NCI-H446 treated with DMSO at 0.1 percent for 48 hours (cell line): ENCODE measurements at places on chromosomes 1 and 21.

DNA sequence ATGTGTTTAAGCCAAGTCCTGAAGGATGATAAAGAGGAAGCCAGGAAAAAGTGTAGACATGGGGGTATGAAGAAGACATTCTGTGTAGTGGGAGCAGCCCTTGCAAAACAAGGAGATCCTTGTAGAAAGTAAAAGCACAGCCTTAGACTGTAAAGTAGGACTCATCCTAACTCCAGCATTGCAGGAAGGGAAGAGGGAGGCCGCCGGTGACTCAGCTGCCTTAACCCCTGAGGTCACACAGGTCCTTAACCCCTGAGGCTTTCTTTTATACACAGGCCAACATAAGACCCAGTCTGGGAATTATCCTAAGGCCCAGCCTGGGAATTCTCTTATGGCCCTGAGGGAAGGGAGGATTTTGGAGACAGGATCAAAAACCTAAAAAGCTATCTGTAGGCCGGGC, 18.0 kb downstream of the PGM1 start:
- no peak for DNase-seq

DNA sequence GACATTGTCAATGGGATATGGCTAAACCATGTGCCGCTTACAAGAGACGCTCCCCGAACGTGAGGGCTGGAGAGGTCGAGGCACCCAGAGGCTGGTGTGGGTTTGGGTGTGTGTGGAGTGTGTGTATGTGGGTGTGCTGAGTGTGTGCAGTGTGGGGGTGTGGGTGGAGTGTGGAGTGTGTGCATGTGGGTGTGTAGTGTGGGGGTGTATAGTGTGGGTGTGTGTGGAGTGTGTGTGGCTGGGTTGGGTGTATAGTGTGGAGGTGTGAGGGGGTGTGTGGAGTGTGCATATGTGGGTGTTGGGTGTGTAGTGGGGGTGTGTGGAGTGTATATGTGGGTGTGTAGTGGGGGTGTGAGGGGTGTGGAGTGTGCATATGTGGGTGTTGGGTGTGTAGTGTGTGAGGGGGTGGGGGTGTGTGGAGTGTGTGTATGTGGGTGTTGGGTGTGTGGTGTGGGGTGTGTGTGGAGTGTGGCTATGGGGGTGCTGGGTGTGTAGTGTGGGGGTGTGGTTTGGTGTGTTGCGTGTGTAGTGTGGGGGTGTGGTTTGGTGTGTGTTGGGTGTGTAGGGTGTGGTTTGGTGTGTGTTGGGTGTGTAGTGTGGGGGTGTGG, 42.2 kb downstream of the SLC19A1 start:
- no peak for DNase-seq

GRCh38 chr1:38625939-38626338, 233.6 kb downstream of the RRAGC start:
- DNase-seq: no peak

GRCh38 chr1:162385702-162386101, 4.2 kb downstream of the C1orf226 start:
- no peak for DNase-seq

DNA sequence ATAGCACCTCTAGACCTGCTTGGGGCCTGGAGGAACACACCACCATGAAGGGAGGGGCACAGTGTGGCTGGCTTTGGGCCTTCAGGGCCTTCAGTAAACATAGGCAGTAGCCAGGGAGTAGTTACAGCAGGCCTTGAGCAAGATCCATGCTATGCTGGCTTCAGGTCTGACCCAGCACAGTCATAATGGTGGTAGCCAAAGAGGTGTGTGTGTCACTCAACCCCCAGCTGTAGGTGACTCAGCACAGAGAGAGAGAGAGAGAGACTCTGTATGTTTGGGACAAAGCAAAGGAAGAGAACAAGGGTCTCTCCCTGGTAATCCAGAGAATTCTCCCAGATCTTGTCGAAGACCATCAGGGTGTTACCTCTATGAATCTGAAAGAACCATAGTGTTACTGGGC, 250.5 kb upstream of the PKN2 start:
- no peak for DNase-seq

DNA sequence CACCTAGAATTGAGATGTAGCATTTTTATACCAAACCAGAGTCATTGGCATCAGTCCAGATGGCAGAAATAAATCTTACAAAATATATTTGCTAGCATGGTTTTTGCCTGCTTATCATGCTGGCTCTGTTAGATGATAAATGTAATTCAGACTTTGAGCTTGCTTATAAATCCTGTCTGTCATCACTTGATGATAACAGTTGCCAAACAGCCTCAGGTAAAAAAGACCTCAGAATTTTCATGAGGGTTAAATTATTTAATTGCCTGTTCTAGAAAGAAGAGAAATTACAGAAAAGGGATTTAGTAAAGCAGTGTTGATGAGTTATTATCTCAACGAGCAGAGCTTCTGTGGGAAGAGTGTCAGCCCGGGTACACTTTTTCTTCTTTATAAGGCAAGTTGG, 83.3 kb downstream of the FNBP1L start:
- DNase-seq: no peak

- DNase-seq: no peak
These were observed 31.6 kb downstream of the ZBTB8OS start for GRCh38 chr1:32618673-32619221.

GRCh38 chr1:54207287-54207686, 7.3 kb downstream of the MRPL37 start:
- DNase-seq: no peak

GRCh38 chr1:229105109-229105508, 165.8 kb upstream of the RAB4A start:
- no peak for DNase-seq

DNA sequence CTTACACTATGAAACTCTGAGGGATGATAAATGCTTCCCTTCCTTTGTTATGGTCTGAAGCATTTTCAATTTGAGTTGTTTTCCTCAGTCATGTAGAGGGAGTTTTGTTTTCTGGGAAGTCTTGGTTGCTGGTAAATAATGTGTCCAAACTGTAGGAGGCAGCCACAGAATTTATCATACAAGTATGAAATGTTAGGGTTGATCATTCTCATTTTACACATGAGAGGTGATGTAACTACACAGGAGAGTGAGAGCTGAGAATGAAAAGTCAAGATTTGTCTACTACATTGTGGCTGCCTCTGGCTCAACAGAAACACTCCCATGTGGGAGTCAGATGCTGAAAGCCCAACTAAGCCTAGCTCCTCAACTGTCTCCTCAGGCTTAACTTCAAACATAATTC, 182.5 kb upstream of the SGIP1 start:
- DNase-seq: no peak

DNA sequence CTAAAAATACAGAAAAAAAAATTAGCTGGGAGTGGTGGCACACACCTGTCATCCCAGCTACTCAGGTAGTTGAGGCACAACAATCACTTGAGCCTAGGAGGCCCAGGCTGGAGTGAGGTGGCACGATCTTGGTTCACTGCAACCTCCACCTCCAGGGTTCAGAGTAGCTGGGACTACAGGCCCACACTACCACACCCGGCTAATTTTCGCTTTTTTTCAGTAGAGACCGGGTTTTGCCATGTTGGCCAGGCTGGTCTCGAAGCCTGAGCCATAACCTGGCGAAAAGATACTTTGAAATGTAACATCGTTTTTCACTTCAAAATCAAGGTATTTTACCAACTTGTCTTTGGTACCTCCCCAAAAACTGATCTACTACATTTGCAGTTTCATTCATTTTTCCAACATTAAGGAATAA, 6.1 kb downstream of the GAS5 start:
- DNase-seq: no peak

- no peak for DNase-seq
These were observed 57.2 kb upstream of the SGIP1 start for GRCh38 chr1:66476774-66477173.

GRCh38 chr1:240526312-240526711, 85.6 kb downstream of the GREM2 start:
- no peak for DNase-seq

- no peak for DNase-seq
These were observed 2.9 kb downstream of the GRIK3 start for GRCh38 chr1:37031429-37031828.

DNA sequence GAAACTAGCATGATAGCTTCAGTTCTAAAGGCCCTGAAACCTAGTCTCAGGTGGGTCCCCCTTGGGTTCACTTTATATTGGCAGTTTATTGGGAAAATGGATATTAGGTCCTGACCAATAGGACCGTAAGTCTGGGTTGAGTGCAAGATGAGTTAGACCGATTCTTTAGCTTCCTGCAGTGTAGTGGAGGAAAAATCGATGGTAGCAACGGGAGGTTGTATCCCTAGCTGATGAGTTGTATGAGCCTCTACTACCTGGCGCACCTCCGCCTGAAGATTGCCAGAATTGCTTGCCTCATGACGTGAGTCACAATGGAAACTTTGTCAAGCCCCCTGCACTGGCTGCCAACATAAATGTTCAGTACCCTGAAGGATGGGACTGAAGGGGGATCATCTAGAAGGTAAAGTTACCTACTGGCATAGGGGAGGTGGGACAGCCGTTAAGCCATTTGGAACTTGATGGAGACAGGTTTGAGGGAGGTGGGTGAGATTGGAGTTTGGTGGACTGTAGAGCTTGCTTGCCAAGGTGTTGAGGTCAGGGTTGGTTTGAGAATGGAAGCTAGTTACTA, 3.9 kb downstream of the RCC1 start:
- no peak for DNase-seq
